ENCODE measurements at places on chromosomes 3 and 15. TPM values are rescaled to one million over a fixed set of nuclear protein-coding genes. Genes with fewer than 3 reads are reported as not detected.

TF gene
- polyA plus RNA-seq = 9.1 TPM

CRABP1 gene
- 56.2 TPM for polyA plus RNA-seq

NANOGP8 gene
- 0.41 TPM for polyA plus RNA-seq

DHX36 gene
- polyA plus RNA-seq = 95.9 TPM

CLDN11 gene
- polyA plus RNA-seq = 241 TPM

TUSC7 gene
- not detected for polyA plus RNA-seq

DUOXA2 gene
- polyA plus RNA-seq = not detected

GP5 gene
- polyA plus RNA-seq = 0.95 TPM

PARP3 gene
- 18.4 TPM for polyA plus RNA-seq

ATOSA gene
- 53.6 TPM for polyA plus RNA-seq

SLC6A1 gene
- 0.82 TPM for polyA plus RNA-seq

CSTA gene
- polyA plus RNA-seq = 0.86 TPM

SEMA5B gene
- 25.3 TPM for polyA plus RNA-seq

- no peak for DNase-seq
These were observed 172.4 kb downstream of the CHDH start for GRCh38 chr3:53673722-53674350.

DNA sequence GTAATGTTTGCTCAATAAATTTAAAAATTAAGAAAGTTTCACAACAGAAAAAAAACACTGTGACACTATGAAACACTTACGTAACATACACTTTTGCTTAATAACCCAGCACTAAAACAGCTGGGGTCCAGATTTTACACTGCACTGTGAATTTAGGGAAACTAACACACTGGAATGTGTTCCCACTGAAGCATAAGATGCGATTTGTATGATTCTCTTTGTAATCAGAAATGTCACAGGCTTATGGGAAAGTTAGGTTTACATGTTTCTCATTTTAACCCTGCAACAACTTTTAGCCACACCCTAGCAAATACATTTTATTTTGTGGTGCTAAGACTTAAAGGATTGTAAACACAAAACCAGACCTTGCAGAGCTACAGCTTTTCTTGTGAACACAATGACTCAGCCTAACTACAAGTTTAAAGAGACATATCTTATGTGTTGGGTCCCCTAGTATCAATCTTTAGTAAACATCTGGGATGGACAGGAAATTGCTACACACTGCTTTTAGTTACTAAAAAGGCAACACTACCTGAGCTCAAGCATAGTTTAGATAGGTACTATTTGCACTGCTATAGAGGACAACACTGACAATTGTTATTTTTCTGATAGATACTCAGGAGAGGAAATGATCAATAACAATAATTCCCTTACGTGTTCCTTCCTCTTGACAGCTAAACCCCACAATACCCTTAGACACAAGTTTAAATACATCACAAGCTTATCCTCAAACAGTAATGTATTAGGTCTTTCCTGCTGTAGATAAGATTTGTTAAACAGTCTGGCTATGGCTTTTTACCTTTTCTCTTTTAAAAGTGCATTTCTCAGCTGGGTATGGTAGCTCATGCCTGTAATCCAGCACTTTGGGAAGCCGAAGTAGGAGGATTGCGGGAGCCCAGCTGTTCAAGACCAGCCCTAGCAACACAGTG is 3.8 kb downstream of the PLD1 start:
- DNase-seq = no peak

DNA sequence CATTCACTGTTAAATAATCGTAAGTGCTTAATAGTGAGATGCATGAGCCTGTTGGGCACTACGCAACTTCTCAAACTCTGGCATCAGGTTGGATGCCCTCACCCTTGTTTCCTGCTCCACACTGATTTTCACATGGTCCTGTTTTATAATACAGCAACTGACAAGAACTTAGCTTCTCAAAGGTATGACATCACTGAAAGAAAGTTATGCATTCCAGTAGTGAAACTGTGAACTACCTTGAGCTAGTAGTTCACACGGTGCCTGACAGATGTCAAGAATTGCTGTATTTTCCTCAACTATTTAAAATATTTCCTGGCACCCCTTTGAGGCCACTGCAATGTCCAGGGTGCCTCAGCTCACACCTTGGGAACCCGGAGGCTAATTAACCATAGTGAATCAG is 327.5 kb downstream of the RORA start:
- DNase-seq = no peak

DNA sequence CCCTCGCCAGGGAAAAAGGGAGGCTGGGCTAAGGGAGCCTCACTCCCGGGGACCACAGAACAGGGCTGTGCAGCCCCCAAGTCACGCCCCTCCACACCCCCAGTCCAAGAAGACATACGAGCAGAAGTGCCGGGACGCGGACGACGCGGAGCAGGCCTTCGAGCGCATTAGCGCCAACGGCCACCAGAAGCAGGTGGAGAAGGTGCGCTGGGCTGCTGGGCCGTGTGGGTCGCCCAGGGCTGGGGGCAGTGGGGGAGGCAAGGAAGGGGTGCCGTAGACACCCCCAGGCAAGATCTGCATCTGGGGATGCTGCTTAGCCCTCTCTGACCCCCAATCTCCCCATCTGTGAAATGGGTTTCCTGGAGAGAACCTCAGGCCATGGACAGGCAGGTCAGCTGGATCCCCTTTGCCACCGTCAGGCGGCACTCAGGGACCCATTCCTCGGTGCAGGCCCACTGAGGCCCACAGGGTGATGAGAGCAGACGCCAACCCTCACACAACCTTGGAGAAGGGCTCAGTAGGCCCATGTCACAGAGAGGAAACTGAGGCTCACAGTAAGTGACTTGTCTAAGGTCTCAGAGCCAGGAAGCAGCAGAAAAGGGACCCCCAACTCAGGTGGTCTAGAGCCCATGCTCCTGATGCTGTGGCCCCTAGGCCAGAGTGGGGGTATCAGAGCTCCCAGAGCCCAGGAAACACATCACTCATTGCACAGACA is 33.7 kb downstream of the PSTPIP1 start:
- DNase-seq = no peak

DNA sequence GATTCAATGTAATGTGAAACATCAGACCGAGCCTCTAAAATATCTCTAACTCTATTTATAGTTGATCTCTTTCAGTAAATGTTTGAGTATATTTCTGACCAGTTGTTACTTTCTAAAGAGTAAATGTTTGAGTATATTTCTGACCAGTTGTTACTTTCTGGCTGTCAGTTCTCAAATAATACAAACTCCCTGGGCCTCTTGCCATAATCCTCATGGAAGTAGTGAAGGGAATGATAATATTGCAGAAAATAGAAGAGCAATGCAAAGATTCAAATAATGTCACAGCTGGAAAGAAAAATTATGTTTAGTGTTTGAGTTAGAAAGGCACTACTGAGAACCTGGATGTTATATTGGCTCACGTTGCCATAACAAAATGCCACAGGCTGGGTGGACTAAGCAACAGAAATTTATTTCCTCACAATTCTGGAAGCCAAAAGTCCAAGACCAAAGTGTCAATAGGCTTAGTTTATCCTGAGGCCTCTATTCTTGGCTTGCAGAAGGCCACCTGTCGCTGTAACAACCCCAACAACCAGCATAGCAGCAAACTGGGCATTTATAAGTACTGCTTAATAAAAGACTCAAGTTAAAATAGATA is 470.6 kb upstream of the BCHE start:
- no peak for DNase-seq

- no peak for DNase-seq
These were observed 143.4 kb upstream of the KBTBD8 start for GRCh38 chr3:66854601-66855151.

DNA sequence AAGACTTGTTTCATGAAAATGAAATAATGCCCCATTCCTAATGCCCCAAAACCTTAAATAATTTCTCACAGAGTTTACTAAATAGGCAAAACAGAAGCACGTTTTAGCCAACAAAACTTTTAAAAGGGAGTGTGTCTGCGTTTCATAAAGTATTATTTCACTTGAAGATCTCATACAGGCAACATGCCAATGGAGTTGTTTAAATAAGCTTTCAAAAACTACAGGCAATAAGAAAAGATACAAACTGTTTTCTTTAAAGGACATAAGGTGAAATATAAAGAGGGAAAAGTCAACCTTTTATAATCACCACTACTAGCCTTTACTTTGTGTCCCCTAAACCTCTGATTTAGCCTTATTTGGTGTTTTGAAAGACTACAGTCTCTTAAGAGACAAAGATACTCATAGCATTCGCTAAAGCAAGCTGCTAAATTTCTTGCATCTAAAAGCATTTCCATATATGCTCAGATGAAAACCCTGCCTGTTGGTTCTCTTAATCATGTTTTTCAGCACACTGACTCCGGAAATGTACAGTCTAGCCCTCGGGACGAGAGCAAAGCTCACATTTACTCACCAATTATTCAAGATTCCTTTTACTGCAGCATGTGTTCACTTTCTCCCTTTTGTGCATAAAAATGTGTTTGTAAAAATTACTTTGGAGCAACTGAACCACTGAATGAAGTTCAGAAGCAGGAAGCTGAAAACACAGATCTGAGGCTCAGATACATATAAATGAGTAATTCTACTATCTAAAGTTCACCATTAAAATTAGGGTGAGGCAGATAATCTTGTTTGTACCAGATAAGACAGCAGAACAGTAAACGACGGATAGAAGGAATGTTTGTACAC is 119.0 kb downstream of the GOLIM4 start:
- no peak for DNase-seq

- no peak for DNase-seq
These were observed 76.3 kb upstream of the LIPC start for GRCh38 chr15:58355382-58355971.

- DNase-seq = no peak
These were observed 11.6 kb upstream of the SCAMP5 start for GRCh38 chr15:74983725-74984231.

GRCh38 chr3:113802795-113803455 is 35.7 kb upstream of the GRAMD1C start:
- DNase-seq = no peak

GRCh38 chr15:78933823-78934654 is 10.8 kb downstream of the CTSH start:
- no peak for DNase-seq

DNA sequence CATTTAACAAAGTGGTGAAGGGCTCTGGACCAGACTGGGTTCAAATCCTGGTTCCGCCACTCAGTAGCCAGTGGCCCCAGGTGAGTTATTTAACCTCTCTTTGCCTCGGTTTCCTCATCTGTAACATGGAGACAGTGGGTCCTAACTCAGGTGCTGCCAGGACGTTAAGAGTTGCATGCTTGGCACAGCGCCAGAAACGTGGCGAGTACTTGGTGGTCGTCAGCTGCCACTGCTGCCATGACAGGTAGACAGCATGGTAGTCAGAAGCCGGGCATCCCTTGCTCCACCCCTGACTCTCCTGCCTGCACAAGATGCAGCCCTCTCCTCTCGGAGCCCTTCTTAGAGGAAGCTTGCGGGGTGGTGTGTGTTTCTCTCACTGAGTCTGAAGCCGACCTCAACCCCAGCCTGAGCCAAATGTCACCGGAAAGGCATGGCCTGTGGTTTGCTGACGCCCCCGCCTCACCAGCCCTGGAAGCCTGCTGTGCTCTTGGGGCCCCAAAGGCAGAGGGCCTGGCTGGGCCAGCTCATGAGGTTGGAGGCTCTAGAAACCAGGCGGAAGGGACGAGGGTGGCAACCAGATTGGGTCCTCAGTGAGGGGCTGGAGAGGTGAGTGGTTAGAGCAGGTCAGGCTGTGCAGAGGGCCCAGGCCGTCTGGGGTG is 160.8 kb upstream of the TLE3 start:
- no peak for DNase-seq

DNA sequence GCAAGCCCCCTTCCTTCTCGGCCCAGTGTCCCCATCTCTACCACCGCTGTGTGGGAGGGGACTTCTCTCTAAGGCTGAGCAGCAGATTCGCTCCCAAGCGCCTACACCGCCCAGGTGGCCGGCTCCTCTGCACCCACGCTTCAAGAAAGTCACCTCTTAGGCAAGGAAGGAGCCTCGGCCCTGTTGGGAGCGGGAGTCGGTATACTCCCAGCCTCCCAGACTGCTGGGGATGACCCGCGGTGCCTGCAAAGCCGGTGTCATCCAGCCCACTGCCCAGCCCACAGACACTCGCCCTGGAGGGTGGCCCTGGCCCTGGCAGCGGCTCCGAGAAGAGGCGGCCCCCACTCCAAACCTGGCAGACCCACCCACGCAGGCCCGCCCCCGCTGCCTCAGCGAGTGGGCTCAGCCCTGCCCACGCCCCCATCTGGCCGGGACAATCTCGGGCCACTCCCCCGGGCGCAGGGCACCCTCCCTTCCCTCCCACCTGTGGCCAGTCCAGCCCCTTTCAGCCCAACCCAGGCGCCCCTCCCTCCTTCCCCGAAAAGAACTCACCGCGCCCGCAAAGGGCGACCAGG is 396 bp downstream of the CHRNB4 start:
- DNase-seq = no peak

- DNase-seq = no peak
These were observed 179.9 kb upstream of the ANKRD28 start for GRCh38 chr3:15977598-15978232.

GRCh38 chr3:54843352-54843751 is 84.5 kb downstream of the LRTM1 start:
- no peak for DNase-seq

DNA sequence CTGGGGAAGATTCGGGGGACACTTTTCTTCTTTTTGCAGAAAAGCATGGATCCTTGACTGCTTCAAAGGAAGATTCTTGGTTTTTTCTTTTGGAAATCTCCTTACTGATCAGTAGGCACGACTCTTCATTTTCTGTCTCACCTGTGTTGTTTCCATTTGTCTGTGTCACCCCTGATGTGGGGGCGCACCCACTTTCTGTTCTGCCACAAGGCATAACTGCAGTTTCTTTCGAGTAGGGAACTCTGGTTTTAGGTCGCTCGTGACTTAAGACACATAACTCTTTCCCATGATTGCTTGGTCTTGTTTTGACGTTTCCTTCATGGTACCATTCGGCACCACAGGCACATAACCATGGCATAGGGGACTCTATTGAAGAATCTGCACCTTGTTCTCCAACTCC is 31.3 kb downstream of the RNF168 start:
- DNase-seq = no peak

DNA sequence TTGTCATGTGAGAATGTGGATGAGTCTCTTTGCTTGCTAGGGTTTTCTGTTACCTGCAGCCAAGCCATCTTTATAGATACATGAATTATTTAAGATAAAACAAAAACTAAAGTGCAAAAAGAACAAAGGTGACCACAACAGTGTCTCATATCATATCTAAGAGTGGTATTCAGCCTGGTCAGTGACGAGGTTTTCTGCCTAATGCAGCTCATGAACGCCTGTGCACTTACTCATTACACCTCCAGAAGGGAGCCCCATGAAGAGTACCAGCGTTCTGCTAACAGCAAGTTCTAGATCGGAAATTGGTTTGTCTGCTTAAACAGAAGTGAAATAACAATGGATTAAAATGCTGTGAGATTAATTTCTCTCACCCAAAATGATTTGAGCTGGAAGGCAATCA is 19.2 kb downstream of the PXYLP1 start:
- no peak for DNase-seq

- DNase-seq = no peak
These were observed 582.3 kb downstream of the EDEM1 start for GRCh38 chr3:5769825-5770224.

GRCh38 chr3:46904303-46905212 is 27.0 kb downstream of the PTH1R start:
- DNase-seq = no peak

GRCh38 chr3:107198581-107199181 is 178.6 kb upstream of the CCDC54 start:
- no peak for DNase-seq

- no peak for DNase-seq
These were observed 6.7 kb downstream of the LPCAT4 start for GRCh38 chr15:34360298-34360697.

GRCh38 chr3:79765911-79766310 is 1.9 kb downstream of the ROBO1 start:
- DNase-seq = no peak

GRCh38 chr3:155001289-155002010 is 78.7 kb upstream of the MME start:
- no peak for DNase-seq

All from renal cortex interstitium (tissue), 15 donors.